ENCODE measurements at places on chromosomes 5 and 9. TPM values are rescaled to one million over a fixed set of nuclear protein-coding genes. Genes with fewer than 3 reads are reported as not detected.

- DNase-seq: no peak
Measured at GRCh38 chr9:71202931-71203330, 81.5 kb upstream of the TRPM3 start.

GRCh38 chr9:72271613-72272478 lies 93.2 kb downstream of the ZFAND5 start:
- DNase-seq: peak; percentile 57

DNA sequence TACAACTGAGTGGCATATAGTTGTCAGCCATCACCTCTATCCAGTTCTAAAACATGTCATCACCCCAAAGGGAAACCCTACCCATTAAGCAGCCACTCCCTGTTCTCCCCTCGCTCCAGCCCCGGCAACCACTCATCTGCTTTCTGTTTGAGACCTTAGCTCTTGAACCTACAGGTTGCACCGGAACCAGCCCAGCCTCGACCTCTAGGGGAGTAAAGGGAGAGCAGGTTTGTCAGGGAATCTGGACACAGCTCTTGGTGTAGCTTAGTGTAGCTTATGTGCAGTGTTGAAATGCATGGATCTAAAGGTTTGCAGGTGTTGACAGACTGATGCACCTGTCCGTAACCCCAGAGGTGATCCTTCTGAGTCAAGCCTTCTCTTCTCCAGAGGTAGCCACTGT lies 30.0 kb downstream of the NEURL1B start:
- DNase-seq: no peak

DNA sequence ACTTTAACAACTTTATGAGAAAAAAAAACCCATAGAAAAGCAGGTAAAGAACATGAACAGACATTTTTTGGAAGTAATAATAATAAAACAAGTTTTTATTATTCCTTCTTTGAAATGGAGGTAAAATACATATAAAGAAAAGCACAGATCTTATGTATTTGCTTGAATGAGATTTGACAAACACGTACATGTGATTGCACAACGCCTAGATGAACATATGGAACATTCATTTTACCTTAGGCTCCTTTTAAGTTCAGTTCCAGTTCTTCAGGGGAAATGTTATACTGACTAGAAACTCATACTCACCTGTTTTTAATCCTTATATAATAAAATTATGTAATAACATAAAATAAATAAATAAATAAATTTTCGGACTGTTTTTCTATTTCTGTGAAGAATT lies 61.8 kb downstream of the GGTA1 start:
- DNase-seq: no peak

DNA sequence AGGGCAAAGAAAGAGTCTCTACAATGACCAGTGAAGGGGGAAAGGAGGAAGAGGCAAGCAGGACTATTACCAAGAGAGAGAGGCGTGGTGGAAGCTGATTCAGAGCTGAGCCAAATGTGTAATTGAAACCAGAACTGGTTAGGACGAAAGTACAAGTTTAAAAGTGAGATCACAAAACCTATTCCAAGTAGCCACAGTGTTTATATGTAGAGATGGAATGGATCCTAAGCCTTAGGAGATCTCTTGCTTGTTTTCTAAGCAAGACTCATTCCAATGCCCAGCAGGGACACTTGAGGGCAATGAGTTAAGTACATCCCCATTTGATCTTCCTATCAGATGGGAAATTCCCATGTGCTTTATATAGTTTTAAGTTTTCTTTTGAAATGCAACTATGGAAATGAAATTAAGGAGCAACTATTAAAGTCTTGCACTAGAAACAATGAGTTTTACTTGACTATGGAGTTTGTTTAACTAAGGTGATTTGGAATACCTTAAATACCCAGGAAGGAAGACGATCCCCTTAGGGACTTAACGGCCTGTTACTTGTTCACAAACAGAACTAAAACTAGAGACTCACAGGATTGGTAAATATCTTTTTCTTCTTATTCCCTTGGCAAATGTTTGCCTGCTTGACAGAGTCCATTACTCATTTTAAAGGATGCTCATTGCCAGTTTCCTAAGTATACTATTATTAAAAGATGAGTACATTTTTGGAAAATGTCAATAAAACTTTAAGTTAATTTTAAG lies 51.1 kb upstream of the SNX2 start:
- DNase-seq: peak; percentile 73

GRCh38 chr5:171310212-171310818 lies 1.3 kb downstream of the TLX3 start:
- no peak for DNase-seq

DNA sequence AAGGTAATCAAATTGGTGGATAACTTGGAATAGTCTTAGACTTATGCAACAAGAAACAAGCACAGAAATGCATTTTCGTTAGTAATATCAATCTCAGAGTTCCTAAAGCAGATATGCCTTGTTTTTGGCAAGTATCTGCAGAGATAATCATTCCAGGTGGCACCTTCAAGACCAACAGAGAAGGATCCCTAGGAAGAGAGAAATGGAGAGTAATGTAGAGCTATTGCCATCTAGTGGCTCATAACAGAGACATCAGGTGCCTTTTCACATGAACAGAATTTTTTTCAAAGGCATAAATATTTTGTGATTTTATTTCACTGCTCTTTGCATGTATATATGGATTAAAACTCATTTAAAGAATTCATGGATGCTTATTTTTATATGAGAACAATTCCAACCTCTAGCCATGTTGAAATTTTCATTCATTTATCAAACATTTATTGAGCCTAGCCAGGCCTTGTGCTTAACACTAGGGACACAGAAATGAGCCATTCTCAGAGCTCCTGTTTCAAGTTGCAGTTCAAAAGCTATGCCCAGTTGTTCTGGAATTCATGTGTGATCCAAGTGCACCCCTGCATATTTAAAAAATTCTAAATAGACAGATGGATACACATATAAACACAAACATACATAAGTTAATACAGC lies 117.5 kb upstream of the OR13F1 start:
- peak; percentile 12 for DNase-seq

DNA sequence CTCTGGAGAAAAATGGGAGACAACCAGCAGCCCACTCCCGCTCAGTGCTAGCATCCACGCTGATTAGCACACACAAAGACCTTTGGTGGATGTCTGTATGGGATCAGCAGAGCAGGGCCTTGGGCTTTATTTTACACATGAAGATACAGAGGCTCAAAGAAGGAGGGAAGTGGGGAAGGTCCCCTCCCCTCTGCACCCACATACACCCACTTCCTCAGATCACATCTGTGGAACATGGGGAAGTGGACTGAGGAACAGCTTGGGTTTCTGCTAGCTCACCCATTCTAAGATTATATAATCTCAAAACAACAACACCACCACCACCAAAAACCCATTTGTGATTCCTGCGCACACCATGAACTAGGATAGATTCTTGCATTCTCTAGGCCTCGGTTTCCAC lies 14.0 kb downstream of the GGTA1 start:
- DNase-seq: no peak

DNA sequence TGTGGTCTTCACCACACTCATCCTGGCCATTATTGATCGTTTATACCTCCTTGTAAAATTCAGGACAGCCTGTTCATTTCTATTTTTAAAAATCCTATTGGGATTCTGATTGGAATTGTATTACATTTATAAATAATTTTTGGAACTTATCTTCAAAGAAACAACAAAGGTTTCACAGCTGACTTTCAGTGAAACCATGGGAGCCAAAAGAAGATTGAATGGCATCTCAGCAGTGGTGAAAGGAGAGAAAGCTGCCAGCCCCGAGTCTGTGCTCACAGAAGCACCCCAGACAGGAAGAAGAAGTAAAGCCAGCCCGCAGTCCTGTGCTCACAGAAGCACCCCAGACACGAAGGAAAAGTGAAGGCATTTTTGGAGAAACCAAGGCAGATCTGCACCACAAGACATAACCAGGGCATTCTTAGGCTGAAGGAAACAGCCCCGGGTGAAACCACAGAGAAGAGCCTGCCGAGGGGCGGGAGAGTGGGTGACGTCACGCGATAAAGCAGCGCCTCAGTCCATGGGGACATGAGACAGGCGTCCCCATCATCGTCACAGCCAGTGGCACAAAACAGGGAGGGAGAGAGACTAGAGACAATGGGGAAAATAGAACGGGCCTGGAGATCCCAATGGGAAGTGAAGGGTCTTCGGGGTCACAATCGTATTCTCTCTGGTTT lies 42.5 kb upstream of the SLC9A3 start:
- no peak for DNase-seq

DNA sequence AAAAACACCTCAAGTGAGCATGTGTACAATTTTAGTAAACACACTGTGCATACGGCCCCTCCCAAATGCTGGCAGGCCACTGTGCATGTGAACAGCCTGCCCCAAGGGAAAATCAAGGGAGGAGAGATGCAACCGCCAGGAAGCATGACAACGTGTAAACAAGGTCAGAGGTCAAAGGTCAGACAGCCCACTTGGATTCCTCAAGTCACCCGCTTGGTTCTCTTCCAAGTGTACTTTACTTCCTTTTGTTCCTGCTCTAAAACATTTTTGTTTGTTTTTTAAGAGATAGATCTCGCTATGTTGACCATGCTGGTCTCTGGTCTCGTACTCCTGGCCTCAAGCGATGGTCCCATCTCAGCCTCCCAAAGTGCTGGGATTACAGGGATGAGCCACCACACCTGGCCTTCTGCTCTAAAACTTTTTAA lies 126.7 kb upstream of the SHB start:
- no peak for DNase-seq

DNA sequence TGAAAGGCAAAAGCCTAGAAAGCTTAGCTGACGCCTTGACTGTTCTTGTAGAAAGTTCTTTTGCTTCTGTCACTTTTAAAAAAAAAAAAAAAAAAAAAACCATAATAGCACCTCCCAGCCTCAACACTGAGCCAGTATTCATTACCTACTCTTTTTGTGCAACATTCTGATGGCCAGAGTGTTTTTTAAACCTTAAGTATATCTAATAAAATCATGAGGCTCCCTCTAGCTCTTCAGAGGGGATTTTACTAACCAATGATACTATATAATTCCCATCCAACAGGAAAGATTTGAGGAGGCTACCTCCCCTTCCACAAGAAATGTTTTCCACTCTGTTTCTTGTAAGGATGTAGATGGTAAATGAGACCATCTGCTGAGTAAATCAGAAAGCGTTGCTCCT lies 3.9 kb downstream of the BNC2 start:
- no peak for DNase-seq

DNA sequence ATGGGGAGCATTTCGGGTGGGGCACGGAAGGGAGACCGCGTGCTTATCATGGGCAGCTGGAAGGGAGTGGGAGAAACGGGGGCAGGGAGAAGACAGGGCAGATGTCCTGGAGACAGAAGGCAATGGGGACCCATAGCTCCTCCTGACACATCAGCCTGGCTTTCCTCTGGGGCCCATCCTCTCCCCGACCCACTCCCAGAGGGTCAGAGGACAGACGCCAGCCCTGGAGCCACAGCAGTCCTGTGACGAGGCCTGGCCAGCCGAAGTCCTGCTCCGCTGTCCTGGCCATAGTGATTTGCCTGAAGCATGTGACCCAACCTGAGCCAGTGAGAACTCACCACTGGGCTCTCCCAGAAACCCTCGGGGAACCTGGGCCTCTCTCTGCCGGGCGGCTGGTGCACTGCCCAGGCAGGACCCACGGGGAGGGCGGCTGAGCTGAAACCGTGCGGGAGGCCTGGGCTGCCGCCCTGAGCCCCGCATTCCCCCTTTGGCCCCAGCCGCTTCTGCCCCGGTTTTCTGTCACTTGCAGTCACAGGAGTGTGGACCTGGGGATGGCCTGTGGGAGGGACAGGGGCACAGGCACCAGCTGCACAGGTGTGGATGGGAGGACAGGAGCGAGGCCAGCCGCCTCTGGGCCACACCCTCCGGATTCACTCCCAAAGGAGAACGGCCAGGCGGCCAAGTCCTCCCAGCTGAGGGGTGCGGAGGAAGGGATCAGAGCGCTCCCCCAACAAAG lies 19.8 kb downstream of the ADAMTS2 start:
- no peak for DNase-seq

DNA sequence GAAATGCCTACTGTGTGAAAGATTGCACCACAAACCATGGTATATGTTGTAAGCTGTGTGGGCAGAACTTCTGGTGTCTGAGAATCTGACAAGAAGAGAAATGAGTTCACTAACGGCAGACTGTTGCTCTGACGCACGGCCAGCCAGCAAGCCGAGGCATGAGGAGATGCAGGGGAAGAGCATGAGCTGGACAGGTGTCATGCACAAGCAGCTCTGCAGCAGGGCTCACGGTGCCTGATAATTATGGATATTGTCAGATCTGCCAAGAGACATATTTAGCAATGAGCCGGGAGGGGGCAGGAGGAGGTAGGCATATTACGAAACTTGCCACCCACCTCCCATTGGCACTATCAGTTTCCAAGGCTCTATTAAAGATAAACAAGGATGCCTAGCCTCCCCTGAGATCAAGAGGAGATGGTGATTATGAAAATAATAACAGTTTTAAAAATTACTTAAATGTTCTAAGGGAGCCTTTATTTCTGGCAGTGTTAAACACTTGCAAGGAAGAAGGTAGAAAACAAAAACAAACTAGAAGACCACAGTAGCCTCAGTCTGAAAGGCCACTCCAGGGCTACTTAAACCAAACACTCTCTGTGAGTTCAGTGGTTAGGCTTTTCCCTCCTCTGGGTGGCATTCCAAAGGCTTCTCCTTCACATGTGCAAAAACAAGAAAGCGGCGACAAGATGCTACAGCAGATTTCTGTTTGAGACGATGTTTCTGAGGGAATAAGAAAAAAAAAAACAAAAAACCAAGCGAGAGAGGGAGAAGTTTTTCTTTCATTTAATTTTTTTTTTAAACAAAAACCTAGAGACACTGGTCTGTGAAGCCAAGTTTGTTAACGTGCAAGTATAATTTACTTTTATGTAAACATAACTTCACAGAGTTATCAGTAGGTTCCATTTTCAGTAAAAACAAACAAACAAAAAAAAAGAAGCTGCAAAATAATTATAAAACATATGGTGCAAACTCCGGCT lies 339.5 kb downstream of the BNC2 start:
- DNase-seq: no peak

DNA sequence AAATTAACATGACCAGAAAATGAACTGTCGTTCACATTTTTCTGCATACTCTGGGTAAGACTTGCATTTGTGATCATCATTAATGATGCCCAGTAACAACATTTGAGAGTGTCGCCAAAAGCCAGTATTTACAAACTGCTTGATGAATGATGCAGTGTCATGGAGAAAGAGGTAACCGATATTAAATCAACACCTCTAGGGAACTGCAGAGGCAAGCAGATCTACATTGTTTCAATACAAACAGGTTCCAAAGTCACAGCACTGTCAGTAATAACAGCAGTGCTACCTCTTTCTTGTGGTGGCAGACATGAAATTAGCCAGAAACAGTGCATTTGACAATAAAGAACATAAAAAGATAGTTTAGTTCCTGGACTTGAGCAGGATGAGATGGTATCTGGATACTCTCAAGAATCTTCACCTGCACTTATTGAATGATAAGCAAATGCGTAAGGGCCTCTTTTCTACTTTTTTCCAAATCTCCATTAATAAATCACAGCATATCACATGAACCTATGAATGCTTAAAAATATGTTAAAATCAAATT lies 456.6 kb downstream of the ARHGEF28 start:
- DNase-seq: no peak

- peak; percentile 58 for DNase-seq
Measured at GRCh38 chr5:141908796-141909195, 14.9 kb upstream of the DELE1 start.

The APBB3 gene
- 11.8 TPM for total RNA-seq

The NDFIP1 gene
- 66.5 TPM for total RNA-seq

The MCC gene
- total RNA-seq: 5.2 TPM

The DBH gene
- total RNA-seq: not detected

The ST8SIA4 gene
- total RNA-seq: not detected

The HSPA5 gene
- 499 TPM for total RNA-seq

The ENTREP1 gene
- total RNA-seq: not detected

The RNF38 gene
- 19.3 TPM for total RNA-seq
